ENCODE measurements at places on chromosomes 4 and X.

DNA sequence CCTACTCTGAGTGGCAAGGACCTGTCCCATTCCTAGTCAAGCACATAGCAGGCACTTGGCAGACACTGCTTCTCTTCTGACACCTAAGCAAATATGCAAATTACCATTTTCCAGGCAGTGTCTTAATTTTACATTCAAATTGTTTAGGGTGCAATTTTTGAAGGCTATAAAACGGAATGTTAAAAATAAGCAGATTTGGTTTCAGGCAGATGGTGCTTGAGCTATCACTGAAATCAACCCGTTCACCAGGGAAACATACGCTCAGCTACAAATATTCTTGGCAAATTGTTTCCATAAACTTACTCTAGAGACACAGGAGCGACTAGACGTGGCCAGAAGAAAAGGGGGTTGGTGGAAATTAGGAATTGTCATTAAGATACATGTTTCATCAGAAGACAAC is 45.7 kb downstream of the BEND2 start:
- H3K4me3 ChIP-seq, result no peak overlapping the region
- no peak overlapping the region for H3K27ac ChIP-seq
- no peaks in the 10 kb centered on the region for H3K27me3 ChIP-seq
- peaks cover 4% of the 10 kb centered on the region for H3K4me1 ChIP-seq
- H3K36me3 ChIP-seq, result no peaks in the 10 kb centered on the region
- no peak for DNase-seq

DNA sequence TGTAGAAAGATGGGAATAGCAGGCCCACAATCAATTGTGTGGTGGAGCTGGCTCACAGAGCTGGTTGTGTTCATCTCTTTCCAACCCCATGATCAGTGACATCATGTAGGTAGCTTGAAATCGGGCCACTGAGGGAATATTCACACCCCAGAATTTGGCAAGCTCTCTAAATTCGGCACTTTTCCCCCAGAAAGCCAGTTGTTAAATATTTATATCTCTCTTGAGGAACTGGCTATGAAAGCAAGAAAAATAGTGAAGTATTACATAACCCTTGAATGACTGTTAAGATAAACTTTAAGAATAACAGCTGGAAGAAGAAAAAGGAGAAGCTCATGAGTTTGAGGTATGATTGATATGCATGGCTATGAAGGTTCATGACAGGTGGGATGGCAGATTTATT is 38.9 kb downstream of the GPRIN3 start:
- no peak overlapping the region for H3K4me3 ChIP-seq
- H3K27me3 ChIP-seq, result peaks cover 3% of the 10 kb centered on the region
- H3K4me1 ChIP-seq, result no peaks in the 10 kb centered on the region
- DNase-seq, result no peak
- H3K27ac ChIP-seq, result no peak overlapping the region

GRCh38 chr4:109215506-109215905 is 87.0 kb downstream of the COL25A1 start:
- peaks cover 20% of the 10 kb centered on the region for H3K4me1 ChIP-seq
- H3K27ac ChIP-seq, result no peak overlapping the region
- no peaks in the 10 kb centered on the region for H3K36me3 ChIP-seq
- no peak for DNase-seq
- H3K27me3 ChIP-seq, result no peaks in the 10 kb centered on the region
- H3K4me3 ChIP-seq, result no peak overlapping the region

GRCh38 chr4:150681063-150681462 is 99.1 kb downstream of the MAB21L2 start:
- no peak overlapping the region for H3K4me3 ChIP-seq
- H3K27me3 ChIP-seq, result no peaks in the 10 kb centered on the region
- peaks cover 33% of the 10 kb centered on the region for H3K4me1 ChIP-seq
- no peaks in the 10 kb centered on the region for H3K36me3 ChIP-seq

DNA sequence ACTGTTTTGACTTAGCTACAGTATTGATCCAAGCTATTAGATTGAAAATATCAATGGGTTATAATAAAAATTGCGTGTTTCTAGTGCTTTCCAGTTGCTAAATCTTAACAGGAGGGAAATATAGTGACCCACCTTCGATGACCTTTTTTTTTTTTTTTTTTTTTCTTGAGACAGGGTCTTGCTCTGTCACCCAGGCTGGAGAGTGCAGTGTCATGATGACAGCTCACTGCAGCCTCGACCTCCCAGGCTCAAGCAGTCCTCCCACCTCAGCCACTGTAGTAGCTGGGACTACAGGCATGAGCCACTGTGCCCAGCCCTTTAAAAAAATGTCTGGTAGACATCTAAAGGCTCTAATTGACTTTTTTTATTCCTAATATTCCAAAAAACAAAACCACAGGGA is 3.8 kb upstream of the ASB5 start:
- no peak for DNase-seq
- H3K27ac ChIP-seq, result no peak overlapping the region
- H3K4me3 ChIP-seq, result no peak overlapping the region
- no peaks in the 10 kb centered on the region for H3K36me3 ChIP-seq
